Left cardiac atrium (tissue), 4 donors: ENCODE measurements at places on chromosomes 12 and 14. TPM values are rescaled to one million over a fixed set of nuclear protein-coding genes. Genes with fewer than 3 reads are reported as not detected.

DNA sequence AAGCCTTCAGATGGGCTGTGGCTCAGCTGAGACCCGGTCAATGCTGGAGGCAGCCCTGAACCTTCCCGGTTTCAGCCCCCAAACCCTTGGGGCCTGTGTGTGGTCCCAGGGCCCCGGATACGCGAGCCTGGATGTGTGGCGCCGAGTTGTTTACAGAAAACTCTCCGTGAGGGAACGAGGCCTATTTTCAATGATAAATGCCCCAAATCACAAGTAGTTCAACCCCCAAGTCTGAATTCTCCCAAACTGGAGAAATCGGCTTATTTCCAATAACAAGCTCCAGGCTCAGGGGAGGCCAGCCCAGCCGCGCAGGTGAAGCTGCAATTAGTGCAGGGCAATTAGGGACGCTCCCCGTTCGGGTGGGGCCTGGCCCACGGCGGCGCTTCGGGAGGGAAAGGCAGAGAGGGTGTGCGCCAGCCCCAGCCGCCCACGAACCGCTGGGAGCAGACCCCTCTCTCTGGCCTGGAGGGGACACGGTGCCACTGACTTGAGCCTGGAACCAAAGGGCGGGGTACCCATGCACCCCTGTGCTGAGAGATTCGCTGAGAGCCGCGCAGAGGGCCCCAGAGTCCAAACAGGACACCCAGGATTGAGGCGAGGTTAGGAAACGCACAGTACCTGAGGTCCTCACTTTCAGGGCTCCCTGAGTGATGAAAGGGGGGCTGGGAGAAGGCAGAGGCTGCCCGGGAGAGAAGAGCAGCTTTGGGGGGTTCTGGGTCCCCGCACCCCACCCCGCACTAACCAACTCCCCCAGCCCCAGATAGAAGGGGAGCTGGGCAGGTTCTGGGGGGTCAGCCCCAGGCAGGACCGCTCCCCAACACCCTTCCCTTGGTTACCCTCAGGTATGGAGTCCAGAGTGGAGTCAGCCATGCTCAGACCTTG lies 14.2 kb upstream of the ANKRD9 start:
- no peak for DNase-seq

TARBP2 gene
- 12.5 TPM for total RNA-seq

LHX5 gene
- not detected for total RNA-seq

- no peak for DNase-seq
Measured at GRCh38 chr14:76329154-76329928, 46.6 kb upstream of the ESRRB start.

DNA sequence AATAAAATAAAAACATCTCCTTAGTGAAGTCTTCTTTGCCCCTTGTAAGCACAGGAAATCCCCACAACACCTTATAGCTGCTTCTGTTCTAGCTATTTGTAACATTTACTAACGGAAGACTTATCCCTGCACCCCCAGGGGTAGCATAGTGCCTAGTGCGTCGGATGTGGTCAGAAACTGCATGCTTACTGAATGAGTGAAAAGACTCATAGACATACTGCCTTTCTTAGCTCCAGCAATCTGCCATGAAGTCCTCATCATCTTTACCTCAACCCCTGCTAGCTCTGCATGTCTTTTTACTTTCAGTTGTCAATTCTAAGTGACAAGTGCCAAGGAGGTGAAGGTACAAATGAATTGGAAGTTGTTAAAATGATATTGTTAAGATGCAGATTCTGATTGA lies 12.9 kb downstream of the RIOX1 start:
- no peak for DNase-seq

LRRK2 gene
- 11.0 TPM for total RNA-seq

GCH1 gene
- 5.5 TPM for total RNA-seq

GPRC5A gene
- 2.6 TPM for total RNA-seq

- no peak for DNase-seq
Measured at GRCh38 chr14:77613201-77613600, 3.2 kb downstream of the SPTLC2 start.

ALX1 gene
- total RNA-seq, result not detected

CBLN3 gene
- total RNA-seq, result 2.2 TPM

PLCZ1 gene
- total RNA-seq, result not detected

GRCh38 chr12:67712011-67712410 lies 63.5 kb downstream of the DYRK2 start:
- DNase-seq, result no peak

DNA sequence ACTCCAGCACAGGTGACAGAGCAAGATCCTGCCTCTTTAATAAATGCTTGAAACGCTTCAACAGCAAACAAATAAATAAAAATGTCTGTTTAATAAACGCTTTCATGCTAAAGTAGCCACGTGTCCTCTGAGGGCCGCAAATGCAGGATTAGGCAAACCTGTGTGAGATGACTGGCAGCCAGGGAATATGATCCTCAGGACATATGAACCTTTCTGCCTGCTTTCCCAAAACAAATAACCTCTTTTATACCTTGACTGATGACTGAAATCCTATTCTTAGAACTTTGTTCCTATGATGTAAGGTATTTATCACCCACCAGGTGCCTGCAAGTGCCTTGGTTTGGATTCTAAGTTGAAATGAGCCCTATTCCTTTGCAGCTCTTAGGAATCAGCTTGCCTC lies 14.5 kb upstream of the FLVCR2 start:
- DNase-seq, result no peak

RNFT2 gene
- 3.1 TPM for total RNA-seq

CDCA3 gene
- not detected for total RNA-seq

SLC6A12 gene
- 0.41 TPM for total RNA-seq

COX8C gene
- total RNA-seq, result not detected

- DNase-seq, result no peak
Measured at GRCh38 chr12:113479590-113480335, 8.1 kb upstream of the LHX5 start.

GRCh38 chr14:50954811-50955372 lies 10.6 kb upstream of the PYGL start:
- DNase-seq, result no peak

GRCh38 chr14:52783206-52783605 lies 8.2 kb downstream of the GNPNAT1 start:
- no peak for DNase-seq

RBP5 gene
- 2.1 TPM for total RNA-seq

CNTN1 gene
- 0.68 TPM for total RNA-seq

HCAR3 gene
- 0.29 TPM for total RNA-seq

DNA sequence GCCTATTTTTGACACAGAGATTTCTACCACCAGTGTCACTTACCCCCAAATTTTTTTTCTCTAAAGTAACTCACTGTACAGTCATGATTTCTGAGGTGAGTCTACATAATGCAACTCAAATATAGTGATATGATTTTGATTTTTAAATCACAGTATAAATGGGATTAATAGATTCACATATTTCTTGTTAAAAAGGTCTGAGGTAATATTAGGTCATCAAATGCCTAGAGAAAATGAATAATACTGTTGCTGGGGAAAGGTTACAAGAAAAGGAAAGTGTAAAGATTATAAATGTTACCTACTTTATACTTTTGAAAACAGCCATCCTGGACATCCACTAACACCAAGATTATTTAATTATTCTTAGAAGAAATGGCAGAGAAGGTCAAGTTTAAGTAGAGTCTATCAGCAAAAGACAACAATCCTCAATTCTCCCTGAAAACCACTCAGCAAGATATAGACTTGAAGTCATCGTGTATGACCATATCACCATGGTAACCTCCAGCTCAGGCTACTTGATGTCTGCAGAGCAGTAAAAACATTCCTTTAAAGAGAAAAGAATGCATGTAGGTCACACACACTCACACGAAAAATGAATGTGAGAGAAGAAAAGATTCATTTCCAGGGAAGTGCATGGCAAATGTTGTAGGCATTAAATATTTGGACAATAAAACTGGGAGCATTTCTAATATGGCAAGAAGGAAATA lies 58.7 kb downstream of the CCDC59 start:
- DNase-seq, result no peak

GRCh38 chr12:53205747-53206419 lies 1.2 kb downstream of the ITGB7 start:
- DNase-seq, result no peak

SDS gene
- total RNA-seq, result 0.24 TPM

GRCh38 chr12:109759595-109759994 lies 46.0 kb downstream of the FAM222A start:
- no peak for DNase-seq

CMTM5 gene
- 0.44 TPM for total RNA-seq

GALNT9 gene
- total RNA-seq, result 2.6 TPM

LMO3 gene
- total RNA-seq, result 4.2 TPM

DNA sequence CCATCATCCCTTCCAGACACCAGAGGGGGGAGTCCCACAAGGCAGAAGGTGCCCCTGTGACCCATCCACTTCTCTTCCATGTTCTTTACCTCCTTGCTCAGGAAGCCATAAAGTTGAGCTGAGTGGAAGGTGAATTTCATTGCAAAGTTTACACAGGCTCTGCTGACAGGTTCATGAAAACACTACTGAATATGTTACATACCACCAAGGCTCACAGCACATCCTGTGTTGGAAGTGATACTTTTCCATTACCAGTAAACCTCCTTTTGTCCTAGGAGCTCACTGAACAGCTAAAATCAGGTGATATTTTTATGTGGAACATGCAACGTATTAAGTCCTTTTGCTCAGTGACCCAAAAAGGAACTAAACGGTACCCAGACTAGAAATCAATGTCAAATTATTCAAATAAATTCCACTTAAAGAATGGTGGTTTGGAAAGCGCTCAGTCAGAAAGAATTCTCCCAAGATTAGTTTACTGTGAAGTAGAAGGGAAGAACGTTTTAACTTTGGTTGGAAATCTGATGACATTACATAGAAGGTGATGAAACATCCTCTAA lies 196.2 kb upstream of the NUDT4 start:
- DNase-seq, result no peak

SERPINA10 gene
- not detected for total RNA-seq

OAS3 gene
- total RNA-seq, result 8.1 TPM

DNA sequence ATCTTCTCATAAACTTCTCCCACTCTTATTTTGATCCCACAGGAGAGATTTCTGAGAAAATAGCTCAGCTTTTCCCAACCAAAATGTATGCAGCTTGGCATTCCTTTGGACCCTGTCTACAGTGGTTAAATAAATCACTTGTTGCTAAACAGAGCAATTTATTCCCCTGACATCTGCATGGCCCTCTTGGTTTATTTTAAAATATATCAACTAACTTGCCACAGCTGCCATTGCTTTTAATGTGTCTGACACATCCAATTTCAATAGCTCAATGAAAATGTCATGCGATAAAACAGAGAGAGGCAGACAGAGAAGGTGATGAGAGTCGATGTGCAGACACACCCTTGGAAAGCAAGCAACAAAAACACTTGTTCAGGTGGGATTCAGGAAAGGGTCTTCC lies 128.3 kb downstream of the SSPN start:
- DNase-seq, result no peak

DNA sequence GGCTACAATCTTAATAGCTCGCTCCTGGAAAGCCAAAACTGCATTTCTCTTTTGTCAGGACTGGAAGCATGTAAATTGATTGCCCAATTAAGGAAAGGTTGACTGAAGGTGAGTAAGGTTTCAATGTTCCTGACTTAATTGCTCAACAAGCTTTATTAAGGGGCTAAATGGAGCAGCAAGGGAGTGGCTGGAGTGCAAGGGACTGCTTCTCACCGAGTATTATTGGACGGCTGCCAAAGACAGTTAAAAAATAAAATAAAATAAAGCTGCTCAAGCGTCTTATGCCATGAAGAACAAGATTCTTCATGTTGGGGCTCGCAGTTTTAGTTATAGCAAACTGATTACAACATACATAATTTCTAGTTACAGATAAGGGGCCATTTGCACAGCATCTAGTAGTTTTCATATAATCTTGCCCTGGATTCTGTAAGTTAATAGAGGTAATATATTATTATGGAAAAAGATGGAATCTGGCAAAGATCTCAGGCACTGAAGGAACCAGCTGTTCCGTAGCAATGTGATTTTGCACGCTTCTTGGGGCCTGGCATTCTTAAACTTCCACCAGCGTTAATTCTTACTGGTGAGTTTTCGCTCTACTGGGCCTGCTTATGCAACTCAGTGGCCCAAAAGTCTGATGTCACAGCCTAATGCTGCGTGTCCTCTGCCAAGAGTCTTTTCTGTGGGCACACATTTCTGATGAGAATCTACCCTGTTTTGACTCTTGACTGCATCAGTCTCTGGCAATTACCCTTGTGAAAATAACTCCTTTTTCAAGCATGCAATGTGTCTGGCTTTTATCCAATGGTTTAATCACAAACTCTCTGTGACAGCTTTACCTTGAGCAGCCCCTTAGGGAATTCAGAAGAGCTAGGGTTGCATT lies 108.5 kb downstream of the SLC38A1 start:
- DNase-seq, result no peak

- no peak for DNase-seq
Measured at GRCh38 chr12:114780746-114781399, 96.9 kb upstream of the TBX3 start.

DNA sequence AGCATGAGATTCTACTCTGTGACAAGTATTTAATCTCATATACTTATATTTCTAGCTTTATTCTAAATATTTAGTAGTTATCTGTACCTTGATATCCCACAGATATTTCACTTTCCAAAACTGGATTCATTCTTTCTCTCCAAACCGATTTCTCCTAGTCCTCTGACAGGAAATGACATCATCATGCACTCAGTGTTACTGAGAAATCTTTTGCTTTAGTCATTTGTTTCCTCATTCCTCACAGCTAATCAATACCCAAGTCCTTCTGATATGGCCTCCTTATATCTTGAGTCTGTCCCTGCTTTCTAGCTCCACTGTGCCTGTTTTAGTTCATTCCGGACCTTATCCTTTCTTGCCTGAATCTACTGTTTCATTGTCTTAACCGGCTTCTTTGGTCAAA lies 39.4 kb upstream of the E2F7 start:
- no peak for DNase-seq

SERPINA5 gene
- 13.8 TPM for total RNA-seq

DNA sequence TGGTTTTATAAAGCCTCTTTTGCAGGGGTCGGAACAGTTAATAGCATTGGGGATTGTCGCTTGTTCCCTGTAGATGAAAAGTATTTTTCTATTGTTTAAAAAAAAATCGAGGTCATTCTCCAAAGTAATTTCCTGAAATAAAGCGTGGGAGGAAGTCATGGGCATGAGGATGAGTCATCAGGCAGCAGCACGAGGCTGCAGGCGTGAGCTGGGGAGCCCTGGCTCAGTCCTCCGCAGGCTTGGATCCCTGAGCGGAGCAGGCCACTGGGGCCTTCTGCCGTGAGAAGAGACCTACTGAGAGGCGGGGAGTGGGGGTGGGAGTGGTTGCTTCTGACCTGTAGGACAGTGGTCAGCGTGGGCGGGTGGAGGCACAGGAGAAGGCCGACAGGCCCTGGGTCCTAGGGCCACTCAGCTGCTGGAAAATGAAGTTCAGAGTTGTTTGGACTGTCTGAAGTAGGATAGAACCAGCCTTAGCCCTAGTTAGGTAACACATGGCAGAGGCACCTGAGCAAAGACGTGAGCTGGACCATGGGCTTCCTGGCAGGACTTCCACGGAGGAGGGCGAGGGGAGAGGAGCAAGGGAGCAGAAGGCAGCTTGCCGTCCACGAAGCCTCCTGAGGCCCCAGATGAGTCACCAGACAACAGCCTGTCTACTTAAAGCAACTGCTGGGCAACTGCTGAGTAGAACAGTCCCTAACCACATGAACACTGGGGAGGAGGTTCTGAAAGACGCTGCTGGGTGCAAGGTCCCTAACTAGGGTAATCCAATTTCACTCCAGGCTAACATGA lies 21.1 kb upstream of the LGALS3 start:
- DNase-seq, result peak; percentile 92
